ENCODE measurements at places on chromosomes 11 and 22. TPM values are rescaled to one million over a fixed set of nuclear protein-coding genes. Genes with fewer than 3 reads are reported as not detected.

The FOLR3 gene
- total RNA-seq = not detected

The PRG2 gene
- total RNA-seq = 0.39 TPM

The CHRM1 gene
- total RNA-seq = not detected

The FGF3 gene
- total RNA-seq = not detected

The CDKN1C gene
- 13.7 TPM for total RNA-seq

GRCh38 chr11:94129512-94130297, 1.1 kb downstream of the PANX1 start:
- no peak for DNase-seq

DNA sequence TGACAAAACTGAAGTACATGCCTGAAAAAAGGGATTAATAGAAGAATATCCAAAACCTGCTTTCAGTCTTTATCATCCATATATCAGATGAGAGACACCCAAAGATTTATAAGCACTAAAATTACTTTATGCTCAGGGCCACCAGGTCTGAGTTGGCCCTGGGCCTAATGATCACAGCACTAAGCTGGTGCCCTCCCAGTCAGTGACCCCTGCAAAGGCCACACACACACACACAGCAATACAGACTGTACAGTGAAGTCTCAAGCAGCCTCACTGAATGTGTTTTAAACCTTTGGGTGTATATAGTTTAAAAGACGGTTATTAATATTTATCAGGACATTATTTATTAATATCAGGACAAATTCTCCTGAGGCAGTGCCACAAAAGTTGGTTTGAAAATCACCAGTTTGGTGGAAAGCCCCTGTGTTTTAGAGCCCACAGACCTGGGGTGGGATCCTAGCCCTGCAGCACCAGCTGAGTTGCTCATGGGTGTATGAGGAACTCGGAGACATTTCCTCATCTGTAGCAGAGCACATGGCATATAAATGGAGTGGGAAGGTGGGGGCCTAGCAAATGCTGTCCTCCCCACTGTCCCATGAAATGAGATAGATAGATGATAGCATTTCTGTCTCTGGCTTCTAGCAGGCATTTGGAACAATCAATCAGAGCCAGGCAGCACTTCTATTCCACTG, 48.4 kb upstream of the HORMAD2 start:
- no peak for DNase-seq

DNA sequence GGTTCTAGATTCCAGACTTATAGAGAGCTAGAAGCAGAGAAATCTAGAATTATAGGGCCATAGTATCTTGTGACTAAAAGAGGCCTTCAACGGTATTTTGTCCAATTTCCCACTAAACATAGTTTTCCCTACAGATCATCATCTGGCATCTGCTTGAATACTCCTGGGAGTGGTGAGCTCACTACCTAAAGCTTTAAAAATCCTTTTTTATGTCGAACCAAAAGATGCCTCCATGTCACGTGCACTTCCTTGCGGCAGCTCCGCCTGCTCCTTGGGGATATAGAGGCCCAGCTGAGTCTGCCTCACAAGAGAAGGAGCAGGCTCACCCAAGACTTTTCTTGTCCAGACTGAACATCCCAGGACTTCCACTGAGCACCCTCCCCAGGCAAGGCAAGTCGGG, 4.3 kb upstream of the MB start:
- DNase-seq = no peak

DNA sequence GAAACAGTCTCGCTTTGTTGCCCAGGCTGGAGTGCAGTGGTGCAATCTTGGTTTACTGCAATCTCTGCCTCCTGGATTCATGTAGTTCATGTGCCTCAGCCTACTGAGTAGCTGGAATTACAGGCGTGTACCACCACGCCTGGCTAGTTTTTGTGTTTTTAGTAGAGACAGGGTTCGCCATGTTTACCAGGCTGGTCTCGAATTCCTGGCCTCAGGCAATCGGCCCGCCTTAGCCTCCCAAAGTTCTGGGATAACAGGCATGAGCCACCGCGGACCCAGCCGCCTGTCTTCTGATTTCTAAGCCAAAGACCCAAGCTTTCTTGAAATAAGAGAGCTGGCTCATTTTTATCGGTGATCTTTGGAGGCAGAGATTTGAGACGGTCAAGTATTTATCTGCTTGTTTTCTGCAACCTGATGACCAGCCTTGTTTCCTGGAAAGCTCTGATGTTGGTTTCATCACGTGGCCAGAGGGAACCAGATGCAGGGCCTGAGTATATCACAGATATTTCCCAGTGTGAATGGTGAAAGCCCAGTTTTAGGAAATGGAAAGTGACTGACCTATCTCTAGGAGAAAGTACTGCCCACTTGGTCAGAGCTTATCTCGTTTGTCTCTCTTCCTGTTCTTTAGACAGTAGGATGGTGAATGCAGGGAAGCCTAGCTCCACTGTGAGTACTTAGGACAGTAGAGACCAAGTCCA, 5.7 kb upstream of the SIDT2 start:
- DNase-seq = no peak

DNA sequence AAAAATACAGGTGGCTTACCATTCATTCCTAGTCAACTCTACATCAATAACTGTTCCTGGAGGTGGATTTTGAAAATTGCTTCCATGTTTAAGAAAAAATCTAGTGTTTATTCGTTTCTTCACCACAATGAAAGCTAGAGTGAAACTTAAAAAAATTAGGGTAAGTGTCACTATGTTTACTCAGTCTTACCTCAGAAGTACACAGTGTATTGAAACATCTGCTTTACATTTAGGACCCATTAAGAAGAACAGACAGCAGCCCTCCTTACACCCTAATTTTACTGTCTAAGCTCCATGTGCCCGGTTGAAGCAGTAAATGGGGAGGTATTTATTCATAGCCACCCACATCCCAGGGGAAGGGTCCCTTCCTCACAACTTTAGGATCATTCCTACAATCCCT, 51.4 kb downstream of the PIWIL3 start:
- DNase-seq = no peak

DNA sequence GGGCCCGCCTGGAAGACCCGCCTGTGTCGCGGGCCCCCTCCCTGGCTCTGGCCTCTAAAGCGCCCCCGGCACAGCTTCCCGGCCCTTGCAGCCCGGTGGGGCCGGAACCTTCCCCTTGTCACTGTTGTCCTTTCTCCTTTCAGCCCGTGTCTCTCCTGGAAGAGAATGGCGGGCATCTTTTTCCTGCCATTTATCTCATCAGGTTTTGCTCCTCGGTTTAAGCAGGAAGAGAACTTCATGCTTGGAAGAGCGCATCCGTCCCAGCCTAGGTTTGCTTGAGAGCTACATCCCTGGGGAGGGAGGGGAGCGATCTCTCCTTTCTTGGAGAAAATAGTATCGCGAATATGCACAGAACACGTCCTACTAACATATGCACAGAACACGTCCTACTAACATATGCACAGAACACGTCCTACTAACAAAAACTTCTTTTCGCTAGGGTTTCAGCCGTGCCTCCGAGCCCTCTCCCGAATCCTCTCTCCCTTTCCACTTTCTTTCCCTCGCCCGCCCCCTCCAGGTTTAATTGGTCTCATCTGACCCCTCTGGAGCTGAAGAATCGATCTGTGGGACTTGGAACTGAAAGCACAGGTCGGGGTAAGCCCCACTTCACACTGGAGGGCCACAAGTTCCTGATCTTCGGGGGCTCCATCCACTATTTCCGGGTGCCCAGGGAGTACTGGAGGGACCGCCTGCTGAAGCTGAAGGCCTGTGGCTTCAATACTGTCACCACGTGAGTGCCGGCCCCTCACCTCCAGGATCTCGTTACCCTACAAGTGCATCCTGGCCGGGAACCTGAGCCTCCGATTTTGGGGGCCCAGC, 1.2 kb downstream of the GLB1L3 start:
- DNase-seq = no peak
